MM.1S (cell line): ENCODE measurements at places on chromosomes 7 and 10.

DNA sequence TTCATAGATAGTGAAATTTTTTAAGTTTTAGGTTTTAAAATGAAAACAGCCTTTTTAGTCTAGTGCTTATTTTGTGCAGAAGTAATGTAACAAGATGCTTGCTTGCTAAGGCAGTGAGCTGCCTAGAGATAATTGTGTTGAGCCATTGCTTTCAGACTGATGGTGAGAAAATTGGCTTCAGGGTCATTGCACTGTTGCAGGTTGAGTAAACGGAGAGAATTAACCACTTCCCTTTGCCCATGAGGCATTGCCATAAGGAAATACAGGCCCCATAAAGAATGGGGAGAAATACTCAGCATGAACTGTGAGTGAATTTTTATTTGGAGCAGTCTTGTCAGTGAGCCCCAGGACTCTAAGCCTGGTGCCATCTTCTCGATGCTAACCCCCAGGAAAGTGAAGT is 140.5 kb downstream of the LRRC4 start:
- H3K27ac ChIP-seq, result no peak overlapping the region
- H3K27me3 ChIP-seq, result no peaks in the 10 kb centered on the region
- H3K4me3 ChIP-seq, result no peak overlapping the region
- DNase-seq, result no peak
- no peaks in the 10 kb centered on the region for H3K4me1 ChIP-seq
- peaks cover 20% of the 10 kb centered on the region for H3K36me3 ChIP-seq

- H3K36me3 ChIP-seq, result no peaks in the 10 kb centered on the region
- H3K27ac ChIP-seq, result peak overlapping the region; percentile 78
- H3K4me3 ChIP-seq, result peak overlapping the region; percentile 93
- H3K4me1 ChIP-seq, result peaks cover 12% of the 10 kb centered on the region
Measured at GRCh38 chr10:75111907-75112679, 637 bp downstream of the SAMD8 start.

GRCh38 chr7:150688630-150689029 is 3.1 kb downstream of the GIMAP2 start:
- H3K4me1 ChIP-seq, result peaks cover 6% of the 10 kb centered on the region
- no peak overlapping the region for H3K27ac ChIP-seq
- H3K4me3 ChIP-seq, result no peak overlapping the region
- H3K27me3 ChIP-seq, result no peaks in the 10 kb centered on the region

GRCh38 chr10:132443605-132443982 is 46.6 kb downstream of the PWWP2B start:
- no peak for DNase-seq
- H3K27me3 ChIP-seq, result no peaks in the 10 kb centered on the region
- H3K27ac ChIP-seq, result no peak overlapping the region
- H3K4me3 ChIP-seq, result no peak overlapping the region

DNA sequence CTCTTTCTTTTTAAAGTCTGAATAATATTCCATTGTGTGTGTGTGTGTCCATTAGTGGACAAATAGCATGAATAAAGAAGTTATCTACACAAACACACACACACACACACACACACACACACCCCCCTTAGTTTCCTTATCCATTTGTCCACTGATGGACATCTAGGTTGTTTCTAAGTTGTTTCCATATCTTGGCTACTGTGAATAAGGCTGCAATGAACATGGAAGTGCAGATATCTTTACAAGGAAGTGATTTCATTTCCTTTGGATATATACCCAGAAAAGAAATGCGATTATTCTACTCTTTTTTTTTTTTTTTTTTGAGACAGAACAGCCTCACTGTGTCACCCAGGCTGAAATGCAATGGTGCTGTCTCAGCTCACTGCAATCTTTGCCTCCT is 113.5 kb downstream of the MBL2 start:
- no peak overlapping the region for H3K4me3 ChIP-seq
- H3K4me1 ChIP-seq, result no peaks in the 10 kb centered on the region
- no peak for DNase-seq
- H3K27ac ChIP-seq, result no peak overlapping the region

- peak; percentile 48 for DNase-seq
- H3K27me3 ChIP-seq, result no peaks in the 10 kb centered on the region
- peaks cover 12% of the 10 kb centered on the region; the same call in 1 of the 2 replicates for H3K4me1 ChIP-seq
- H3K36me3 ChIP-seq, result no peaks in the 10 kb centered on the region
Measured at GRCh38 chr7:126411821-126412383, 840.8 kb downstream of the GRM8 start.

- no peaks in the 10 kb centered on the region for H3K36me3 ChIP-seq
- H3K27ac ChIP-seq, result no peak overlapping the region
- H3K27me3 ChIP-seq, result no peaks in the 10 kb centered on the region
- no peak for DNase-seq
Measured at GRCh38 chr10:119667562-119668328, 16.6 kb downstream of the BAG3 start.

GRCh38 chr10:51028420-51028819 is 45.9 kb upstream of the PRKG1 start:
- H3K36me3 ChIP-seq, result no peaks in the 10 kb centered on the region
- no peak overlapping the region for H3K27ac ChIP-seq
- H3K27me3 ChIP-seq, result no peaks in the 10 kb centered on the region
- DNase-seq, result no peak

DNA sequence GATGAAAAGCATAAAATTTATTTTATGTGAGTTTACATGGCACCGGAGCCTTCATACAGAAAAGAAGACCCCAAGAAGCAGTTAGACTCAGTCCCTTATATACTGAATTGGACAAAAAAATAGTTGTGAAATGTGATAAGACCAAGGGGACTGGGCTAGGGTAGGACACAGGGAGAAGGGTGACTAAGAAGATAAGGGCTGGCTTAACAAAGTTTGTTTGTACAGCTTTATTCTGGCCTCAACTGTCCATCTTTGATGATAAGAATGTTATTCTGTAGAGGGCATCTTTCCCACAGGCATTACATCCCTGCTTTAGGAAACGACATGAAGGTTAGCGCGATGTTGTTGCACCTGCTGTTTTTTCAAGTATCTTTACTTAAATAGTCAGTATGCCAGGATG is 86.5 kb downstream of the SEC61G start:
- H3K27ac ChIP-seq, result no peak overlapping the region
- H3K4me1 ChIP-seq, result no peaks in the 10 kb centered on the region
- no peak overlapping the region for H3K4me3 ChIP-seq
- H3K27me3 ChIP-seq, result no peaks in the 10 kb centered on the region
- no peaks in the 10 kb centered on the region for H3K36me3 ChIP-seq

DNA sequence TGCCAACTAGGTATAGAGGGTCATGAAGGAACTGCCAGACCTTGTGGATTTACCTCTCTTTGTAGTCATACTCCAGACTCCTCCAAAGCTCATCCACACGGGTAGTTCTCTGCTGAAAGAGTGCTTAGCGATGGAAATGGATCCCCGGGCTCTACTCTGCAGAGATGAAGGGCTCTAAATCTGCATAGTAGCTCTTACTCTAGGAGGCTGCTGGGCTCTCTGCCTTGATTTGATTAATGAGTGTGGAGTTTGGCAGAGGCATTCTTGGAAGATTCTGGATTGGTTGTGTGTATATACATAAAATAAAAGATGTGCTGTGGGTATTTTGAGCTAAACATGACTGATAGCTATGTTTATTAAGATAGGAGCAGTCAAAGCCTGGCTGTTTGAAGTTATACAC is 21.3 kb upstream of the CPXM2 start:
- no peak overlapping the region for H3K27ac ChIP-seq
- DNase-seq, result no peak
- no peaks in the 10 kb centered on the region for H3K36me3 ChIP-seq
- H3K4me3 ChIP-seq, result no peak overlapping the region

- no peaks in the 10 kb centered on the region for H3K27me3 ChIP-seq
- H3K27ac ChIP-seq, result no peak overlapping the region
- DNase-seq, result peak; percentile 79
- H3K4me1 ChIP-seq, result peaks cover 15% of the 10 kb centered on the region
- no peak overlapping the region for H3K4me3 ChIP-seq
Measured at GRCh38 chr7:117385363-117386109, 41.8 kb downstream of the ASZ1 start.

DNA sequence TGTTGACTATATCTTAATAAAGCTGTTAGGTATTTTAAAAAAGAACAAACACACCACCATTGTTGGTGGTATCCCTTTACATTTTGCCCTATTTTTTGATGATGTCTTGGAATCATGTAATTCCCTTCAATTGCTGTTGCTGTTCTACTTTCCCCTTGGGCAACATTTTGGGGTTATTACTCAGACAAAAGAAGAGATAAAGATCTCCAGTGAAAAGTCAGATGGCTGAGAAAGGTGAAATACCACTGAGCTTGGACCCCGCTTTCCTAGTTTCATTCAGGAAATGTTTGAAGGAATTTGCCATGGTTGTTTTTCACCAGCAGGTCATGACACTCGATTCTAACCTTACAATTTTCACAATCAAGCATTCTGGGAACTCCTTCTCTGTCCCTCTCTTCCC is 84.6 kb downstream of the MACC1 start:
- H3K27me3 ChIP-seq, result no peaks in the 10 kb centered on the region
- H3K36me3 ChIP-seq, result no peaks in the 10 kb centered on the region; the same call in 1 of the 2 replicates
- H3K27ac ChIP-seq, result peak overlapping the region; percentile 6; the same call in 1 of the 2 replicates
- peak; percentile 39 for DNase-seq
- peaks cover 32% of the 10 kb centered on the region for H3K4me1 ChIP-seq

- H3K4me1 ChIP-seq, result no peaks in the 10 kb centered on the region
- H3K27me3 ChIP-seq, result no peaks in the 10 kb centered on the region
- H3K4me3 ChIP-seq, result no peak overlapping the region
- H3K36me3 ChIP-seq, result no peaks in the 10 kb centered on the region
- no peak overlapping the region for H3K27ac ChIP-seq
Measured at GRCh38 chr10:116891208-116891607, 41.9 kb downstream of the ENO4 start.

DNA sequence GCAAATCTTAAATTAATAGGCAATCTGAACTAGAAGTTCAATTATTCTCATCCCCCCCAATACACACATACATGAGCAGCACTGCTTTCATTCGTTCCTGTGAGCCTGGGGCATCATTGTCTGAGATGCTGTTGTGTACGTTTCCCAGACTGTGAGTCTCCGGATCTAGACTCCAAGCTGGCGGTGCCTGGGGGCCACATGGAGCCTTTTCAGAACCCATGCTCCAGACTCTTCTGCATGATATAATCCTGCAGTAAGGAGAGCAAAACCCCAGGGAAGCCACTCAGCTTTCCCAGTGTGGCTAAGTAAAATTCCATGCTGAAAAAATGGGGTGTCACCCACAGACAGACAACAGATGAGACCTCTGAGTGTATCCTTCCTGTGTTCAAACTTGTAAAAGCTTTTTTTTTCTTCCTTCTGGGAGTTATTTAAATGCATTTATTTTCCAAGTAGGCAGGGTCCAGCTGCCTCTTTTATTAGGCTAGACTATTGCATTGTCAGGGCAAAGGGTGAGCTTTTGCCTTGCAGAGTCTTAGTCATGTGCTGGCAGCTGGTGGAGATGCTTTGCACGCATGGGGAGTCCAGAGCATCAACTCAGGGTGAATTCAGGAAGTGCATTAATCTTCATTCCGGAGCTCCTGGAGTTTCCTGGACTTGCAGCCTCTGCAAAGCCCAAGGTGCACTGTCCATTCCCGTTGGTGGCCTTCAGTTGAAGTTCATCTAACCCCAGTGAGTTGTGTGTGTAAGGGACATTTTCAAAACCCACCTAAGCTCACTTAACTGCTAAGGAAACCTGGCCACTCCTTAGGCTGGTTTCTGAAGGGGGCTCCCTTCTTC is 185.7 kb upstream of the ADO start:
- H3K4me1 ChIP-seq, result peaks cover 8% of the 10 kb centered on the region; the same call in 1 of the 2 replicates
- H3K27me3 ChIP-seq, result no peaks in the 10 kb centered on the region
- no peak overlapping the region for H3K27ac ChIP-seq
- no peak overlapping the region for H3K4me3 ChIP-seq
- H3K36me3 ChIP-seq, result no peaks in the 10 kb centered on the region
- DNase-seq, result no peak

DNA sequence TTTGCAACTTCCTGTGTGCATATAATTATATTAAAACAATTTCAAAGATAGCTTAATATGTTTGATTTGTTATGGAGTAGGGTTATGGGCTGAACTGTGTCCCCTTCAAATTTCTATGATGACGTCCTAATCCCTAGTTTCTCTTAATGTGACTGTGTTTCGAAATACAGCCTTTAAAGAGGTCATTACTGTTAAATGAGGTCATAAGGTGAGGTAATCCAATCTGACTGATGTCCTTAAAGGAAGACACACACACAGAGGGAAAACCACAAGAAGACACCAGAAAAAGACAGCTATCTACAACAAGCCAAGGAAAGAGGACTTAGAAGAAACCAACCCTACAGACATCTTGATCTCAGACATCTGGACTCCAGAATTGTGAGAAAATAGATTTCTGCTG is 407.4 kb downstream of the MAGI2 start:
- H3K27me3 ChIP-seq, result no peaks in the 10 kb centered on the region
- H3K4me1 ChIP-seq, result no peaks in the 10 kb centered on the region
- no peak overlapping the region for H3K27ac ChIP-seq
- no peak overlapping the region for H3K4me3 ChIP-seq

DNA sequence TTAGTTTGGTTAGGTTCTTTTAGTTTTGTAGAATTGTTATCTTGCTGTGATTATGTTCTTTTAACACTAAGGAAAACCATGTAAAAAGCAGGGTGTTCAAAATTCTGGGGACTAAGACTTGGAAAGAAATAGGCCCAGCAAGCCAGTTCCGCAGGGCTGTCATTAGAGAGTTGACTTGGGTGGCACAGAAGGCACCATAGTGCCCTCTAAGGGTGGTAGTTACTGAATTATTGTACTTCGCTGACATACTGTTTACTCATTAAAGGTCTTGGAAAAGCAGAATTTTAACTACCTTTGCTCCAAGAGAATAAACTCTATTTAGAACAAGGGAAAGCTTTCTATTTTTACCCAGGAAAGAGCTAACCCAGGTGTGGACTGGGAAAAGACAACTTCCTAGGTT is 86.5 kb downstream of the OTUD1 start:
- no peak overlapping the region for H3K27ac ChIP-seq
- peak; percentile 34 for DNase-seq
- peaks cover 11% of the 10 kb centered on the region for H3K4me1 ChIP-seq
- no peaks in the 10 kb centered on the region for H3K36me3 ChIP-seq

DNA sequence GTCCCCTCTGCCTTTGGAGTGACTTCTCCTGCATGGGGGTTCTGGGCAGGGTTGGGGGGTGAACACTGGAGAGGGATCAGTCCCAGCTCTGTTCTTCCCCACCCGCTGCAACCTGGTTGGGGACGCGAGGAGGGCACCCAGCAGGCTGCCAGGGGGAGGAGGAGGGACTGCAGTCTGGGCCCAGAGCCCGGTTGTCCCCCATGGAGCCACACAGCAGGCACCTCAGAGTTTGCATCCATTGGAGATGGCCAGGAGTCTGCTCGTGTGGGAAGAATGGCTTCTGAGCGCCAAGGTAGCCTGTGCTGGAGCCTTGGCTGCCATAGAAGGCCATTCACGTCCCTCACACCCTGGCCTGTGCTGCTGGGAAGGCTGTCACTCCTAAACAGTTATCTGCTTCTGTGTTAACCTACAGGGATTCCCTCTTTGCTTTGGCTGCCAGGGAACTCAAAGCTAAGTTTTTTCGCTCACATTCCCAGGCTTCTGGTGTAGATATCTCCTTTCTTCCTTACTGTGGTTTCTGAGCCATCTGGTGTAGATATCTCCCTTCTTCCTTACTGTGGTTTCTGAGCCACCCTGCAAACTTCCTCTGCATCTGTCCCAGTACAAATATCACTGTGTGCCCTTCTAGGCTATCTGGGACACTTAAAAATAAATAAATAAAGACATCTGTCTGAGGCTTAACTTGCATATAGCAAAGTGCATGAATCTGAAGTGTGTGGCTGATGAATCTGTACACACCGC is 133.7 kb downstream of the LHPP start:
- no peak for DNase-seq
- H3K36me3 ChIP-seq, result no peaks in the 10 kb centered on the region
- H3K4me1 ChIP-seq, result no peaks in the 10 kb centered on the region
- peaks cover 11% of the 10 kb centered on the region; the same call in 1 of the 2 replicates for H3K27me3 ChIP-seq
- H3K4me3 ChIP-seq, result no peak overlapping the region

- no peaks in the 10 kb centered on the region for H3K36me3 ChIP-seq
- DNase-seq, result no peak
- H3K4me3 ChIP-seq, result no peak overlapping the region
- no peaks in the 10 kb centered on the region for H3K27me3 ChIP-seq
- no peaks in the 10 kb centered on the region for H3K4me1 ChIP-seq
Measured at GRCh38 chr10:70634011-70634410, 31.5 kb upstream of the PRF1 start.
